A549 treated with DMSO at 1 μM for 4 hours (cell line): ENCODE measurements at places on chromosomes 16 and 17. TPM values are rescaled to one million over a fixed set of nuclear protein-coding genes. Genes with fewer than 3 reads are reported as not detected.

PTGES3L gene
- 0.84 to 1.5 TPM (median 0.89 TPM) in 5 replicates for total RNA-seq

CLEC18A gene
- 0.07 to 0.20 TPM (median 0.14 TPM) in 4 of 5 replicates, not detected in the other for total RNA-seq

GRIN2C gene
- 0.06 to 0.61 TPM (median 0.23 TPM) in 5 replicates for total RNA-seq

KARS1 gene
- 173 to 184 TPM (median 178 TPM) in 5 replicates for total RNA-seq
